ENCODE measurements at places on chromosomes 5 and 9.

GRCh38 chr5:176812269-176813259, 2.2 kb downstream of the UNC5A start:
- no peak for DNase-seq

- DNase-seq, result no peak
Observed at GRCh38 chr9:5511935-5512580, 1.7 kb downstream of the PDCD1LG2 start.

GRCh38 chr5:143016777-143017516, 246.8 kb downstream of the ARHGAP26 start:
- DNase-seq, result no peak

DNA sequence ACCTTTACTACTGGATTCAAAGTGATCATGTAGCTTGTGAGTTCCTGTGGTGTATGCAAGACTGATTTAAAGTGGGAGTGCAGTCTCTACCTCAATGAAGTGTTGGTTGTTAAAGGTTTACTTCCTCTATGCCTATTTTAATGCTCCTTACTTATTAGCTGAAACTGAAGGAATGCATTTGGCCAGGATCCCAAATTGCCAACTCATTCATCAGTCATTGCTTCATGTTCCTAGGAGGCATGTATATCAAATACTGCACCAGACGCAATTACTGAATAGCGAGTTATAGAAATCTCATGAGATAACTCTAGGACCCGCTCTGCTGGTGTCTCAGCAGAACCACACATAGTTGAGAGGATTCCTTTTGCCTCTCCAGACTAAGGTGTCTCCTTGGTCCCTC, 143.0 kb upstream of the RPS23 start:
- DNase-seq, result peak; percentile 32

GRCh38 chr5:33275391-33275790, 165.4 kb upstream of the TARS1 start:
- DNase-seq, result no peak
